Stimulated activated CD8-positive, alpha-beta memory T cell treated with anti-CD3 and anti-CD28 coated beads, Interleukin-4, amount 100 ng/mL, for 48 hours (primary cell): ENCODE measurements at places on chromosomes 5 and 9.
A peak's percentile ranks its signal among the peaks of the same experiment; 100 is the strongest.

DNA sequence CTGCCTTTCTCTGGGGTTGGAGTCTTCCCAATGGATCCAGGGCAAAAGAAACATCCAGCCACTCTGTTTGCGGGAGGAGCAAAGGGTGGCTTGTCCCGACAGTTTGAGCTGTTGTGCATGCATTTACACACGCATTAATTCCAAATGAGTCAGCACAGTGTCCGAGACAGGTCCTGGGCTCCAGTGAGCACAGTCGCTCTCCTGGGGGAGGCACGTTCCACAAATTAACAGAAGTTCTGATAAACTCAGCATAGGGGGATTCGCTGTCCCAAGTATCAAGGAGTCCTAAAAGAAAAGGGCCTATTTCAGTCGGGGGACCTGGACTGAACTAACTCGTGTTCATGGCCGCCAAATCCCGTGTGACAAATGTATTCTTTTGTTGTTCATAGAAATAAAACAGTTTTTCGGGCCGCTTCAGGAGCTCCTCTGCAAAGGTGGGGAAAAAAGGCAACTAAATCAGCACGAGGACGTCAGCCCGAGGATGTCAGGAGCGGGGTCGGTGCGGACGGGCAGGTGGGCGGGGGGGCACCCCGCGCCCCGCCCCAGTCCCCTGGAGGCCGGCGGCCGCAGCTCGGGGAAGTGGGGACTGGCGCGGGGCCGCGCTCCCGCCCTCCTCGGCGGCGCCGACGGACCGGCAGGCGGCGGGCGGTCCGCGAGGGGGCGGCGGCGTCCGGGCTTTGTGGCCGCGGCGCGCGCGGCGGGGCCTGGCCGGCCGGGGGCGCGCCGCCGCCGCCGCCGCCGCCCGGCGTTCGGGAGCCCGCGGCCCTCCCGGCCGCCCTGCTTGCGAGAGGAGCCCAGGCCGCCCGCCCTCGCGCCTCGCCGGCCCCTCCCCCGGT, at the start of gene MSANTD3:
MSANTD3 (plus strand) TSS at position 614 of the 836 bp plus-strand sequence. CDS start 14,796 bp downstream, outside the sequence.
- peak; percentile 69 for DNase-seq

DNA sequence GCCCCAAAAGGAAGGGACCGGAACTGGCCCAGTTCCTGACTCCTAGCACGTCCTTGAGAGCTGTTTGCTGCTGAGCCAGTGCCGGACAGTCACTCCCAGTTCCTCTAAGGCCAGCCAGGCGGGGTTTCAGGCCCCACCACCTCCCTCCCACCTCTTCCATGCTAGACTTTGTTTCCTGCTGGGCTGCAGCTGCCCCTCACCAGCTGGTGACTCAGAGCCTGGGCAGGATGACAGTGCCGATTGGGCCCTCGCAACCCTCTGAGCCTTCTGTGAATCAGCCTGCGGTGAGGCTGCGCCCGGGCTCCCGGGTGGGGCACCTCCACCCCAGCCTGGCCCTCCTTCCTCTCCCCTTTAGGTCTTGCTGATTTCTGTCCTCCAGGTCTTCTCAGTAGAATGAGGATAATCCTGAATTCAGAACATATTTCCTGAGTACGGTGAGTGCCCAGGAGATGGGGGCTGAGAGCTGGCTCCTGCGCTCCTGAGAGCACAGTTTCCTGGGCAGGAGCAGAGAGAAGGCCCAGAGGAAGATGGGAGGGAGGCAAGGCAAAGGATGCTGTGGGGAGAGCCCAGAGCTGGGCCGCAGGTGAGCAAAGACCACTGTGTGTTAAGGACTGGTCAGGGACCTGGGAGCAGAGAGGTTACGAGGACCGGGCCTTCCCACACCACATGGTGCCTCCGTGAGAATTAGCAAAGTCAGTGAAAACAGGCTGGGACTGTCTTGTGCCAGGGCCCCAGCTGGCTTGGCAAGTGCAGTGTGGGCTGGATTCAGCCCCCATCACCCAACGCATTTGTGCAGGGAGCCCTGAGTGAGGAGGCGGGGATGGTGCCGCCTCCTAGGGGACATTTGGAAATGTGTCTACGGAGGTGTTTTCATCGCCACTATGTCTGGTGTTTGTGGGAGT, 32.9 kb upstream of the STXBP1 start:
- DNase-seq, result peak; percentile 88

DNA sequence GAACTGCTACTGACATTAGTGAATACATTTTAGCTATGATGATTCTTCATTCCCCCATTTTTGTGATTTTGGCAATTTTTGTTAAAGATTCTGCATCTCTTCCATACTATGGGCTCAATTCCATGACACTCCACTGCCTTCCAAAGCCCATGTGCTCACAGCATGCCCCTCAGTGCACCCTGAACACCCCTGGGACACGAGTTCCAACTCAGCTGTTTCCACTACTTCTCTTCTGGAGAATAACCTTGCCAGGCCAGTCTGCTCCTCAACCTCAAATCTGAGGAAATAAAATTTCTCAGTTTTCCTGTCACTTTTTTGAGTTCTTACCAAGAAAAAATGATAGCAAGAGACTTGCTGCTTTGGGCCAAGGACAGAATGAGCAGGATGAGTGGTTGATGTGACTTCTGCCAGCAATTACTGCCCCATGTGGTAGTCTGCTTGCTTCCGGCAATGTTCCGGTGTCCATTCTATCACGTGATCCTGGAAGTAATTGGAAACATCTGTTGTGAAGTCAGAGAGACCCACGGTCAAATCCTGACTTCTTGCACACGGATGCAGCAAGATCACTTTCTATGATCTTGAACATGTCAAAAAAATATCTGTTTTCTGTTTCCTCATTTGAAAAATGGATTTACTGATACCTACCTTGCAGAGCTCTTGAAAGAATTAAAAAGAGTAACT, 58.3 kb downstream of the EGFLAM start:
- DNase-seq, result no peak

- no peak for DNase-seq
These were observed 2.6 kb upstream of the DAPK1 start for GRCh38 chr9:87494970-87495471.

- no peak for DNase-seq
These were observed 79.8 kb upstream of the MAMDC2 start for GRCh38 chr9:69963803-69964202.

- DNase-seq, result no peak
These were observed 70.0 kb upstream of the KLF9 start for GRCh38 chr9:70484232-70485130.
